ENCODE measurements at places on chromosomes 2 and 18.

GRCh38 chr2:170310876-170311502 lies 133.0 kb downstream of the MYO3B start:
- no peak for DNase-seq

DNA sequence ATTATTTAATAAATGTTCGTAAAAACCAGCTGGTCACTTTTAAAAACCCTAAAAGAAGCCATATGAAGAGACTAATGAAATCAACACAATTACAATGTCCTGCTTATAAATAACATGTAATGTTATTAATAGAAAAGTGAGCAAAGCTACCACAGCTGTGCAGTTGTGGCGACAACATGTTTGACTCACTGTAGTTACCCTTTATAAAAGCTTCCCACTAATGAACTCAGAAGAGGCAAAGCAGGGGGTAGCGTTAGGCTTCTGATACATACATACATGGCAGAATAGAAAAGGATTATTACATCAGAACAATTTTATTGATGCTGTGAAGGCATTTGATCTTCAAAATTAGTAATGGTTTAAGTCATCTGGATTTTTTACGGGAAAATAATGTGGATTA lies 219.7 kb downstream of the SLC4A10 start:
- DNase-seq: no peak

- no peak for DNase-seq
Observed at GRCh38 chr18:31624892-31625640, 33.4 kb downstream of the TTR start.

DNA sequence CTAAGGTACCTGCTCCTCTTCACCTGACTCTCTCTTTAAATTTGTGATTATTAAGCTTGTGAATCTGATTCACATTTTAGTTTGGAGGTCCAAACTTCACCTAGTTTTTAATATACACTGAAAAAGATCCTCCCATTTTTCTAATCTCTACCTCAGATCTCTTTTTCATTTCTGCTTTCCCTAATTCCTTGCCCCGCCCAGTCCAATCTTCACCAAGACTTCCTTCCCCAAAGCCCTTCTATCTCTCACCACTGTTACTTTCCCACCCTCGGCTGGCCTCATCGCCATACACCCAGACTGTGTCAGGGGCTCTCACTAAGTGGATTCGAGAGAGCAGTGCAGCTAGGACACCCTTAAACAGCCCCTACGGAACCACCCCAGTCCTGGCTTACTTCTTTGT lies 40.0 kb downstream of the LBH start:
- no peak for DNase-seq

GRCh38 chr2:179584760-179585159 lies 276.7 kb downstream of the ZNF385B start:
- DNase-seq: no peak

DNA sequence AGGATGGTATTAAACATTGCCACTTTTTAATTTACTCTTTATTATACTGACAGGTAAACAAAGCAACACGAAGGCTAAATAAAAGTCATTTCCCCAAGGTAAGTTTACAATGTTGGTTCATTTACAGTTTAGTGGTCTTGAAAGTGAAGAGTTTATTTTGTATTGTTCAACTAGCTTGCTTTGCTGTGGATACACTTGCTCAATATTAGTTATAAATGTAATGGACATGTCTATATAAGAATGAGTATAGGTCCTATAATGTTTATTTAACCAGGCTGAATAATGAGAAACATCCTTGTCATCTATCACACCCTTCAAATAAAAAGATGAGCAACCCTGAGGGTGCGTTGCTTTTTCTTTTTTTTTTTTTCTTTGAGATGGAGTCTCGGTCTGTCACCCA lies 1129.4 kb downstream of the TSN start:
- DNase-seq: no peak

DNA sequence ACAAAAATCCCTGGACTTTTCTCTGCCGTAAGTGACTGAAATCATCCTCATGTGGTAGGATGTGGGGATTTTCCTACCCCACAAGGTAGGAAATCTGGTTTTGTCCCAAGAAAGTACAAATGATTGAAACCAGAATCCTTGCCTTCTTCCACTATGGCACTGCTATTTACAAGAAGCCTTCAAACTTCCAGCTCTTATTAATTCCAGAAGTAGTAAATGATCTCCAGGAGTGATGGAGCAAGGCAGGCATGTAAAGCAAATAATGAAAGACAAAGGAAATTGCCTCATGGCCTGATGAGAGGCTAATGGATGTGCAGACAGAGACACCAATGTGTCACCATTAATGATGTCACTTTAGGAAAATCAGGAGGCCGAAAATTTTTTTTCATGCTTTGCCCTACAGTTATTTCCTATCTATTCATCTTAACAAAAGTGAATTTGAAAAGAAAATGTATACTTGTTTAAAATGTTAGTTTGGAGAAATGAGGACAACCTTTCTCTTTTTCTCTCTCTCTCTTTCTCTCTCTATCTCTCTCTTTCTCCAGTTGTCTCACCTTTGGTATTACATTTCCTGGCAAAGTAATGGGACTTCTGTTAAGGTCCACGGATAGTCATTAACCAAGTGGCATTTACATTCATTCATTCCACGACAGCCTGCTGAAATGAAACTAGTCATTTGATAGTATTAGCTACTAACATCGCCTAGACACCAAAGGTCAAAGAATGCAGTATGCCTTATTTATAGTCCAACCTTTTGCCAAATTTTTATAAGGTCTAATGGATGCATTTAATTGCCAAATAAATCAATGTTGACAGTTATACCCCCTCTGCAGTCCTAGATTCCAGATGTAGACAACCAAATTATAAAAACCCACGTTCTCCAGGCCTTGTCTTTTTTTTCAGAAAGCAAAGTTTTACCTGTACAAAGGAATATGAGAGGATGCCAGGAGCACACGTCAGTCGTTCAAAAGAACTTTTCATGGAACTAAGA lies 5.0 kb upstream of the EVA1A start:
- no peak for DNase-seq

- DNase-seq: no peak
Observed at GRCh38 chr2:74439803-74440377, 1.8 kb downstream of the RTKN start.

GRCh38 chr2:110983133-110983532 lies 137.6 kb upstream of the BCL2L11 start:
- no peak for DNase-seq

DNA sequence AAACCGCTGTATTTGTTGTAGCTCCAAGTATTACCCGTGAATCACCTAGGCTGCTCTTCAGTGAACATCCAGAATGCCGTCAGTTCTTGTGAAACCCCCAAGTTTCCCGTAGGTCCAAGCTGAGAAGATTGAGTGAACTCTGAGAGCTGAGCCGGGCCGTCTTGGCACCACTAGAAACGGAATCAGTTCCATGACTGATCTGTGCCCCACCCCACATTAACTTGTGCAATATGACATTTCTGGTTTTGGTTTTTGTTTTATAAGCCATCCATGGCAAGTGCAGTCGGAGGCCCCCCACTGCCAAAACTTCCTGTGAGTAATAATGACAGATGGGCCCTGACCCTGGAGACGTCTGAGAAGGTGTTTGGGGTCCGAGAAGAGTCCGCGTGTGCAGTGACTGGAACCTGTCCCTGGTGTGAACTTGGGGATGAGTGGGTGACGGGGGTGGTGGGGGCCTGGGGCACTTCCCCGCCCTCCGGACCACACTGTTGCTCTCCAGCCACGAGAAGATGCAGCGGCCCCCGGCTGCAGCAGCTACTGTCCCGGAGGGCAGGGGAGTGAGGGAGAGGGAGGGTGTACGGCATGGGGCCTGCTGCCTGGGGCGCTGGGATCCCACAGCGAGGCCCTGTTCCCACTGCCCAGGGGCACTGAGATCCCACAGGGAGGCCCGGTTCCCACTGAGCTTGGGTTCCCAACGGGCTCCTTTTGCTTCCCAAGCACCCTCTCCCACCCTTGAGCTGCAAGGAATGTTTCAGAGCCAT lies 26.5 kb downstream of the NFATC1 start:
- no peak for DNase-seq

DNA sequence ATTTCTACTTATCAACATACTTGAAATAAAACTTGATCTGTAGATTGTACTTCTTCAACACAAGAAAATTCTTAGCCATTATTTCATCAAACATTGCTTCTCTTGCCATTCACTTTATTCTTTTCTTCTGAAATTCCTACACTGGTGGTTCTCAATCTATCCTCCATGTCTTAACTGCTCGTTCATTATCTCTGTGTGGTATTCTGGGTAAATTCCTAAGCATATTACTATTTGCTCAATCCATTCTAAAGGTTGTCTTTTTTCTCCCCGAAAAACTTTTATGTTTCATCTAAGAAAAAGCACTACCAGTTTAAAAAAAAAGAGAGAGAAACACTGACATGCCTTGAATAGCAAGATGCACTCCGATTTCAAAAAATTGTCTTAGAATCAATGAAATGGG lies 18.0 kb downstream of the SP3 start:
- no peak for DNase-seq

DNA sequence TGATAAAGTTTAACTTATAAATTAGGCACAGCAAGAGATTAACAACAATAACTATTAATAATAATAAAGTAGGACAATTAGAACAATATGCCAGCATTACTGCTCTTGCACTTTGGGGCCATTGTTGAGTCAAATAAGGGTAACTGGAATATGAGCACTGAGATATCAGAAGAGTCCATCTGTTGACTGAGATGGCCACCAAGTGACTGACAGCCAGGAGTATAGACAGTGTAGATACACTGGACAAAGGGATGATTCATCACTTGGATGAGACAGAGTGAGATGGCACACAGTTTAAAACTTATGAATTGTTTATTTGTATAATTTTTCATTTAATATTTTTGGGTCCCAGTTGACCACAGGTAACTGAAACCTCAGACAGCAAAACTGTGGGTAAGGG lies 20.0 kb downstream of the NAB1 start:
- DNase-seq: no peak

GRCh38 chr2:37833423-37833822 lies 91.7 kb upstream of the RMDN2 start:
- DNase-seq: no peak

- no peak for DNase-seq
Observed at GRCh38 chr18:3015851-3016250, 2.9 kb upstream of the LPIN2 start.

DNA sequence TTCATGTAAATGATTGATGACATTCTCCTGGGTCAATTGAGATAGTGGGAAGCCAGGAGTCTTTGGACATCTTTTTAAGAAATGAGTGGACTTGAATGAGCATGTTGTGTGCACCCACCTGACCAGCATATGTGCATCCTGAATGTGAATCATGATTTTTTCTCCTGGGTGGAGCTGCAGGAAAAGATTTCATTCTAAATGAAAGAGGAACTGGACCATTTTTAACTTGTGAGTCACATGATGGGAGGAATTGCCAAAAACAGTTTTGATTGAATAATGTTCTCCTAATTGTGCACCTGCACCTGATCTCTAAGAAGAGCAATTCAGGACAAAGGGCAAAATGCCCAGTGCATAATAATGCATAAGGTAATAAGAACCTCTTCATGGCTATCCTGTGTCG lies 32.3 kb downstream of the COPS8 start:
- DNase-seq: no peak

GRCh38 chr2:75846683-75847190 lies 136.0 kb upstream of the GCFC2 start:
- no peak for DNase-seq

- no peak for DNase-seq
Observed at GRCh38 chr2:108414945-108415344, 34.1 kb upstream of the GCC2 start.

DNA sequence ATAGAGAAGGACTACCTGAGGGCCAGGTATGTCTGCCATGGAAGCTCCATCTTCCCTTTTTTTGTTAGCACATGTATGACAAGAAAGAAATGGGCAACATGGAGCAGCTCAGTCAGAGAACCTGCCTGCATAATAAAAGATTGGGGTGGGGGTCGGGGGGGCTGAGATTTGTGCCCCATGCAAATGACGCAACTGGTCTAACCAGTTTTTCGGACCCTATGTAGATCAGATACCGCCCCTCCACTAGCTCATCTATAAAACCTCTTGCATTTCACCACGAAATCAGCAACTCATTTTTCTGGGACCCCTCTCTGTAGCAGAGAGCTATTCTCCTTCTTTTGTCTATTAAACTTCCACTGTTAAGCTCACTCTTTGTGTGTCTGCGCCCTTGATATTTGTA lies 657.2 kb downstream of the ERBB4 start:
- no peak for DNase-seq

DNA sequence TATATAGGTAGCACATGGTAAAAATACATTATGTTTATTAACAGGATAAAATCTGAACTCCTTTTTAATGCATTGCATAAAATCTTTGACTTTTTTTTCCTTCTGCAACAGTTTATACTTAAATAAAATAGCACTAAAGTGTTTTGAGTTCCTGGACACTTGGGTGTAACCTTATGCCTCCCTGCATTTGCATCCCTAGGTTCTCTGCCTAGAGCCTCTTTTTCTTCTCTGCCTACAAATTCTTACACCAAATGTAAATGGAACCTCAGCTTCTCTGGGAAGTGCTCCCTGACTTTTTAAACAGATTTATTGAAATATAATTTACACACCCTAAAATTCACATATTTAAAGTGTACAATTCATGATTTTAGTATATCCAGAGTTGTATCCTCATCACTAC lies 1017.6 kb downstream of the CNTNAP5 start:
- no peak for DNase-seq

DNA sequence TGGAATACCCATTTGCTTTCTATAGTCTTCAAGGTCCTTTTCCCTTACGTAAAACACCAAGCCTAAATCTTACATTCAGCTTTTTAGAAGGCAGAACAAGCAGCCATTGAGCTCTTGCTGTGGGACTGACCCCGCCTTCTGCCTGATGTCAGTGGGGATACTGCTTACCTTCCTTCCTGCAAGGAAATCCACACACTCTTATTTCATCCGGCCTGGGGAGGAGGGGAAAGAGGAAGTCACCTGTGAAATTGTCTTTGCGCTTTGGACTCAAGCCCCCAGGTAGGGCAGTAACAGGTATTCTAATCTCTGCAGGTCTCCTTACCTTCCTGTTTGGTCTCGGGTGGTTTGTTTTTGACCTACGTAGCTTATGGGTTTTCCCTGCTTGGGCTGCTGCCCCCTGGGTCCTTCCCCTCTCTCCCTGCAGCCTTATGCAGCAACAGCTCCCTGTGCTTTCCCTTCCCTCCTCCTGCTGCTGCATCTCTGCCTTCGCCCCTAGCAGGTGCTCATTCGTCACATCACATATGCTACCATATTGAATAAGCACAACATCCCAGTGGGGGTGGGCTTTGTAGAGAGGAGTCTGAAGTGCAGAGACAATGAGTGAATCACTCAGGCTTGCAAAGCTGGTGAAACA lies 402.5 kb upstream of the TRIB2 start:
- no peak for DNase-seq

DNA sequence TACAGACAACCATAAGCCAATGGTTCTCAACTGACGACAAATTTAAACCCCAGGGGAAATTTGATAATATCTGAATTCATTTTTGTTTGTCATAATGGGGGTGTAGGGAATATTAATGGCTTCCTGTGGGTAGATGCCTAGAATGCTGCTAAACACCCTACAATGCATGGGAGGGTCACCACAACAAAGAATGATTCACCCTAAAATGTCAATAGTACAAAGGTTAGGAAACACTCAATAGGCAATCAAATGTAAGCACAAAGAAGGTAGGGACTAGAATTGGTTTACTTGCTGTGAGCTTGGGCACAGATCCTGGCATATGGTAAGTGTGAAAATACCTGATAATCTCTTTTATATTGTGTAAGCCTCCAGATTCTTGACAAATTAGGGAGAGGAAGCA lies 20.1 kb upstream of the FANCL start:
- no peak for DNase-seq

- DNase-seq: no peak
Observed at GRCh38 chr2:107215401-107216350, 329.7 kb upstream of the ST6GAL2 start.
